ENCODE measurements at places on chromosomes 3 and 15.

DNA sequence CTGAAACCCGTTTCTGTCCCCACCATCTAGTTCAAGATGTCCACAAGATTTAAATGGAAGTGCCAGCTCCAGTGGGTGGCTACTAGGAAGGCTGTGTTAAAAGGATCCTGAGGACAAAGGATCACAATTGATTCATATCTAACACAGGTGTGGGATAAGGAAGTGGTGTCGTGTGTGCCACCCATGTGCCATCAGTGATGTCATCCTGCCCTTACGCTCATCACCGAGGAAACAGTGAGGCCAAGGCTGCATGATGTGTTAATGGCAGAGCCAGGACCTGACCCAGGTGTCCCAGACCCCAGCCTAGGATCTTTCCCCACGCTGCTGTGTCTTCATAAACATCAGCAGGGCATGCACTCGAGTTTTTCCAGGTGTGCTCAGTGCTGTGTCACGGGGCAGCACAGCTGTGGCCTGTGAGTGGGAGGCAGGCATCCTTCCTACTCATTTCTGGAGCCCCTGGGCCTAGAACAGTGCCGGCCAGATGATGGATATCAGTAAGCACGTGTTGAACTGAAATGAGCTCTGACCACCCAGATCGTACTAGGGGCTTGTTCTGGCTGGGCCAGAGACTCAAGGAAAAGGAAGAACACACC, 10.6 kb upstream of the TGM5 start:
- no peak for DNase-seq

DNA sequence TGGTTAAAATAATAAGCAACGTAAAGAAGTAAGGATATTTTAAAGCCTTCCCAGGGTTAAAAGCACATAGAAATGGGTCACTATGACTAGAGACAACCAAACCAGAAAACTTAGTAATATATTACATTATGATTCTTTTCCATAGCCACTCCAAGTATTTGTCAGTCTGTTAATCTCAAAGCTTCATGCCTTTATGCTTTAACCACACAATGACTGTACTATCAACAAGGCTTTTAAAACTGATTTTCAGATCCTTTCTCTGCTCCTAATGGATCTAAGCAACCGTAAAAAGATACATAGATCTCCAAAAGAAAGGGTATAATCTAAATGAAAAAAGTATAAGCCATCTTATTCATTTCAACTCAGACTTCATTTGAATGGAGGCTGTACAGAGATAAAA, 14.4 kb downstream of the SECISBP2L start:
- DNase-seq: no peak

DNA sequence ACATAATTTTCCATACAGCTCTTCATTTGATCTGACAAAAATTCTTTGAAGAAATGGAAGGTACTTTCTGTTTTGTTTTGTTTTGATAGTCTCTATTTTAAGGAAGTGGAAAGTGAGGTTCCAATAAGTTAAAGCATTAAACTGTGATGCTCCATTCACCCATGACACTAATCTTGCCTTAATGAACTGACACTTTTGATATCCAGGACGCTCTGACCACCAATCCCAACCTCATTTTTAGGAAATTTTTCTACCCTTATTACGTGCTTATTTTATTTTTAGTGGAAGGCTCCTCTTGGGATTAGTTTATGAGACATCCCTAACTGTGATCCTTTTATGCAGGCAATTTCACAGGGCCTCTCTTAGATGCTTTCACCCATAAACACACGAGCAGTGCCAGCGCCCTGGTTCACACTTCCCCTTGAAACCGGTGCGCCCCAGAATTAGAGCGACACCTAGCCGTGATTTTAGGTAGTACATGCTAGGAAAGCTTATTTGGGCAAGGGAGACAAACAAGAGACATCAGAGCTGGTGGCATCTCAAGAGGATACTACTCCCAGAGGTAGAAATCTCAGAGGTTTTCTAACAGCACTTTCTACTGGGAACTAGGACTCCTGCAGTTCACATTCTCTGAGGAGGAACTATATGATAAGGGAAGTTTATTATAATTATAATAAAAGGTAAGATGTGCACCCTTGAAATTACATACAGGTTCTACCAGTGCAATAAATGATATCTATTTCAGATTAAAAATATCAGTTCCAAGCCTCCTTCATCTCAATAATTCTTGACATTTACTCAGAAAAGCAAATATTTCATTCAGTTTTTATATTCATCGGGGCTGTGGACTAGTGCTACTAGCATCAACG, 173.9 kb downstream of the SLC9A9 start:
- DNase-seq: peak; percentile 53

DNA sequence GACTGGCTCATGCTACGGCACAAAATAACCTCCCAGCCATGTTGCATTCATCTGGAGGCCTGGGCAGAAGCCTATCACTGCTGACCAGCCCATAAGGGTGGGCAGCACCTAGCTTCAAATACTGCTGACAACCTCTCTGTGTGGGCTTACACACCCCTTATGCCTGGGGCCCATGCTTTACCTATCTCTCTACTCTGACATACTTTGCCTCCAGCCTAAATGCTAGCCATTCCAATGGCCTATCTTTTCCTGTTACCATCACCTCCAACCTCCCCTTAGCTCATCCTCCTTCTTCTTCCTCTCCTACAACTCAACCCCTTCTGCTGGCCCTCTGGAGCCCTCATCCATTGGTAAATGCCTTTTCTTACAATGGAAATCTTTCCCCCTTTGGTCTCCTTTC, 41.0 kb upstream of the PPP2R3A start:
- no peak for DNase-seq

- DNase-seq: no peak
Observed at GRCh38 chr3:37785736-37786135, 75.9 kb upstream of the CTDSPL start.

DNA sequence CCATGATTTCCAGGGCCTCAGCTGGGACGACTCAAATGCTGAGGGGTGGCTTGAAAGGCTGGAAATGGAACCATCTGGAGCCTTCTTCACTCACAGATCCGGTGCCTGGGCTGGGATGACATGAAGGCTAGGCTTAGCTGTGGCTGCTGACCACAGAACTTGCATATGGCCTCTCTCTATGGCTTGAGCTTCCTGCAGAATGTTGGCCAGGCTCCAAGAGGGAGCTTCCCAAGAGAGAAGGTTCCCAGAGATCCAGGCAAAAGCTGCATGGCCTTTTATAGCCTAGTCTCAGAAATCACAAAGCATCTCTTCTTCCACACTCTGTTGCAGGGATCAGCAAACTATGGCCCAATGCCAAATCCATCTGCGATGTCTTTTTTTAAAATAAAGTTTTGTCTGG, 44.8 kb downstream of the GATM start:
- DNase-seq: no peak

DNA sequence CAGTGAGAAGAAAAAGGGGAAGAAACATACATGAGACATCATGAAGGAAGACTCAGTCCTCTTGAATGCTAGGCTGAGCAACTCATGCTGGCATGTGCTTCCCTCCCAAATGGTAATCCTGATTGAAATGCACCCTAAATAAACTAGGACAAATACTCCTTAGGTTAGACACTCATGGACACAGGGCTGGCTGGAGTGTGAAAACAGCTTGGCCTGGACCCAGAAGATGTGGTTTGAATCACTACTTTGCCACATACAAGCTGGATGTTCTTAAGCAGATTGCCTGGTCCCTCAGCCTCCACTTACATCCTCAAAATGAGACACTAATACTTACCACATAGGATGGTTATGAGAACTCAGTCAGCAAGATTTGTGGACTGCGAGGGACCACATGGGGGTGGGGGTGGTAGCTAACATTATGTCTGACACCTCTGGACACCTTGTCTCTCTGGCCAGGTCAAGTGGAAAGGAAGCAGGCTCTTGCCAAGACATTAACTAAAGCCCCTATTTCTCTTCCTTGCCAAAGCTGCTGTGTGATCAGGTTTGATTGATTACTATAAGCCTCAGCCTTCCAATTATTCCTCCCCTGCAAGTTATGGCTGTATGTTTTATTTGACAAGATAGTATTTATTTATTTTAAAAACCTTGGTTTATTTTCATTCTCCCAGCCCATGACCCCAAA, 138.9 kb upstream of the SLC7A14 start:
- DNase-seq: peak; percentile 93

- no peak for DNase-seq
Observed at GRCh38 chr3:135448520-135448919, 517.0 kb upstream of the PPP2R3A start.
